ENCODE measurements at places on chromosomes 2 and 18. TPM values are rescaled to one million over a fixed set of nuclear protein-coding genes. Genes with fewer than 3 reads are reported as not detected.

Gene DSEL
- total RNA-seq = 0.09 TPM

Gene CYP26B1
- total RNA-seq = not detected

Gene QPCT
- total RNA-seq = 0.51 TPM

Gene TCF23
- total RNA-seq = 0.02 TPM

Gene OTX1
- total RNA-seq = not detected

Gene TUBA4B
- not detected for total RNA-seq

Gene CAPN10
- total RNA-seq = 30.2 TPM

Gene DNAJC5G
- total RNA-seq = not detected

Gene CREG2
- not detected for total RNA-seq

Gene TSGA10
- total RNA-seq = 6.4 TPM

Gene KLHL29
- 2.0 TPM for total RNA-seq

Gene KLHL41
- 0.46 TPM for total RNA-seq

Gene CLIP4
- 19.5 TPM for total RNA-seq

Gene FSHR
- not detected for total RNA-seq

Gene VWA3B
- not detected for total RNA-seq

Gene SCLY
- 59.2 TPM for total RNA-seq

Gene COL3A1
- 0.05 TPM for total RNA-seq

Gene GALNT13
- not detected for total RNA-seq

Gene RAX
- total RNA-seq = not detected

Data from activated CD4-positive, alpha-beta T cell treated with anti-CD3 and anti-CD28 coated beads for 36 hours (primary cell).